CD8-positive, alpha-beta memory T cell (primary cell): ENCODE measurements at places on chromosomes 6 and 20.

GRCh38 chr6:41100871-41101287, 28.1 kb downstream of the NFYA start:
- H3K36me3 ChIP-seq: peaks cover 37% of the 10 kb centered on the region
- H3K4me3 ChIP-seq: no peak overlapping the region
- DNase-seq: no peak
- H3K27ac ChIP-seq: no peak overlapping the region

DNA sequence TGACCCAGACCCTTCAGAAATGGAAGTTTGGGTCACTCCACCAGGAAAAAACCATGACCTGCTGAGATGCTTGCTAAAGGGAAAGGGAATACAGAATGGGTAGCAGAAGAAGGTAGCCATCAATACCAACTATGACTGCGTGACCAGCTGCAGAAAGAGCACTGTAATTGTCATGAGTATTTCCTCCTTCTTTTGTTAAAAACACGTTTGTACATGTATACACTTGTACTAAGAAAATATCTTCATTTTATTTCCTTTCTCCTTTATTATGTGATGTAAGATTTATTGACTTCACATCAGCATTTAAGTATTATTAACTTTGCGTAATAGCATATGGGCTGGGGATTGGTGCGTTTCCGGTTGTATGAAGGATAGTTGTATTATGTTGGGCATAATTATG, 12.6 kb upstream of the MUC21 start:
- no peak for DNase-seq
- H3K36me3 ChIP-seq: no peaks in the 10 kb centered on the region
- H3K4me3 ChIP-seq: no peak overlapping the region
- no peaks in the 10 kb centered on the region for H3K27me3 ChIP-seq

DNA sequence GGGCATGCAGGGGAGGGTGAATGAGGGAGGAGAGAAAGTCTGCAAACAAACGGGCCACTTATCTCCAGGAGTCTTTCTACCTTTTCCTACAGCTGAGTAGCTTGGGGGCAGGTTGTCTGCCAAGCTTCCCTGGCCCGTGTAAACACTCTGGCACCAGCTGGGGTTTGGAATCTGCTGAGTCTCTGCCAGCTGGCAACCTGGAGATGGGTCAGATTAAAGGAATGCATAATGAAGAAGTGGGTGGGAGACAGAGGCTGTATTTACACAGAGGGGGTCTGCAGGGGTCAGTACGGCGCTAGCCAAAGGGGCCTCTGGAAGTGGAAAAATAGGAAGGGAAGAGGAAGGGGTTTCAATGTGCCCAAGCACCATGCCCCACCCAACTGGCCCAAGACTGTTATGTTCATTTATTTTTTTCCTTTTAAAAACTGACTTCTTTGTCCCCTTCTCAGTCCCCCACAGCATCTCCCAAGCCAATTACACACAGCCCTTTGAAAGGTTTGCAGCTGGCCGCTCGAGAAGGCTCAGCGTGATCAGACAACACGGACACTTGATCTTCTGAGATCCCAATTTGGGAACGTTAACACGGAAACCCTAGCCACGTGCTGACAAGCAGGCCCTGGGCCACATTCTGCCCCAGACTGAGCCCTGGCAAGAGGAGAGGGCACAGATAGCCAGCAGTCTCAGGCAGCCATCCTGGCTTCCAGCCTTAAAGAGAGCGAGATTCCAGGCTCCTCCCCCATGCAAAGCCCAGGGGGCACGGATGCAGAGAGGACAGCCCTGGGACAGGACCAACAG, 25.2 kb downstream of the TRAM2 start:
- H3K36me3 ChIP-seq: no peaks in the 10 kb centered on the region
- H3K4me1 ChIP-seq: peaks cover 6% of the 10 kb centered on the region
- no peak overlapping the region for H3K27ac ChIP-seq
- H3K4me3 ChIP-seq: no peak overlapping the region
- DNase-seq: no peak

- DNase-seq: no peak
- no peak overlapping the region for H3K27ac ChIP-seq
- H3K36me3 ChIP-seq: peaks cover 14% of the 10 kb centered on the region
These were observed 9.5 kb downstream of the FAM120B start for GRCh38 chr6:170316071-170316470.

- H3K27ac ChIP-seq: no peak overlapping the region
- no peaks in the 10 kb centered on the region for H3K27me3 ChIP-seq
- H3K4me3 ChIP-seq: no peak overlapping the region
- DNase-seq: no peak
These were observed 14.6 kb downstream of the MYH7B start for GRCh38 chr20:34970193-34970840.

- no peaks in the 10 kb centered on the region for H3K36me3 ChIP-seq
- H3K27ac ChIP-seq: no peak overlapping the region
- DNase-seq: no peak
- no peak overlapping the region for H3K4me3 ChIP-seq
These were observed 44.4 kb downstream of the BMP7 start for GRCh38 chr20:57221916-57222630.

GRCh38 chr20:36274181-36274841, 31.8 kb upstream of the DLGAP4 start:
- H3K36me3 ChIP-seq: no peaks in the 10 kb centered on the region
- H3K27ac ChIP-seq: no peak overlapping the region
- no peak for DNase-seq
- no peaks in the 10 kb centered on the region for H3K27me3 ChIP-seq

GRCh38 chr6:122408702-122409458, 9.4 kb downstream of the HSF2 start:
- peak overlapping the region; percentile 7 for H3K4me3 ChIP-seq
- H3K27ac ChIP-seq: no peak overlapping the region
- DNase-seq: peak; percentile 68
- H3K36me3 ChIP-seq: peaks cover 11% of the 10 kb centered on the region

- H3K27ac ChIP-seq: peak overlapping the region; percentile 98
- no peaks in the 10 kb centered on the region for H3K36me3 ChIP-seq
- H3K4me3 ChIP-seq: peak overlapping the region; percentile 79
- peak; percentile 16 for DNase-seq
- H3K4me1 ChIP-seq: peaks cover 58% of the 10 kb centered on the region
These were observed 1.3 kb downstream of the HIVEP2 start for GRCh38 chr6:142943711-142944123.

DNA sequence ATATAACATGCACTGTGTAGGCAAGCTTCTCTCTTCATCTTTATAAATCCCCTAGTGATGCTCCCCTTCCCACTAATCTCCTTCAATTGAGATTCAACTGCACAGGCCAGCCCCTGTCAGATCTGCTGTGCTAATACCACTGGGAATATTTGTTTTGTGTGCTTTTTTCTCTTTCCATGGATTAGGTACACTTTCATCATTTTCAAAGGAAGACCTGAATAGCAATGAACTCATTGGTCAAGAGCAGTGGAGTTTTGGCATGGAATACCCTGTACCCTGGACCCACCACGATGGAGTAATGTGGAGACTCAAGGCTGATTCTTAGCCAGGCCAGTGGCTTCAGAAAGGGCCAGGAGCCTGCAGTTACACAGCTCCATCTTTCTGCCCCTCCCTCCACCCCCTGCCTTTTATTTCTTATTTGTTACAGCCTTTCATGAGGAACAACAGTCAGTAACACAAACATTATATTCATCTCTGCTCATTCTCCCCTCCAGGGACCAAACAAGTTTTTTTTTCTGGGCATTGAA, 75.4 kb upstream of the KCNG1 start:
- H3K4me3 ChIP-seq: no peak overlapping the region
- H3K36me3 ChIP-seq: no peaks in the 10 kb centered on the region
- H3K27ac ChIP-seq: no peak overlapping the region
- DNase-seq: no peak
- H3K27me3 ChIP-seq: no peaks in the 10 kb centered on the region

DNA sequence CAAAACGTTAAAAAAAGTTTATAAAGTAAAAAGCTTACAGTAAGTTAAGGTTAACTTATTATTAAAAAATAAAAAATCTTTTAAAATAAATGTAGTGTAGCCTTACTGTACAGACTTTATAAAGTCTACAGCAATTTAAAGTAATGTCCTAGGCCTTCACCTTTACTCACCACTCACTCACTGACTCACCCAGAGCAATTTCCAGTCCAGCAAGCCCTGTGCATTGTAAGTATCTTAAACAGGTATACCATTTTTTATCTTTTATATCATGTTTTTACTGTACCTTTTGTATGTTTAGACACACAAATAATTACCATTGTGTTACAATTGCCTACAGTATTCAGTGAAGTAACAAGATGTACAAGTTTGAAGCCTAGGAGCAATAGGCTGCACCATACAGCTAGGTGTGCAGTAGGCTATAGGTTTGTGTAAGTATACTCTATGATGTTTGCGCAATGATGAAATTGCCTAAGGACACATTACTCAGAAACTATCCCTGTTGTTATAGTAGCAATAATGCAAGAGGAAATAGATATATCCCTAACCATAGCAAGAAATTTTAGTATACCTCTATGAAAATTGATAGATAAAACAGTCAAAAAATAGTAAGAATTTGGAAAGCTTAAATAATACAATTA, 39.5 kb downstream of the FBXO5 start:
- no peak for DNase-seq
- H3K27ac ChIP-seq: no peak overlapping the region
- H3K4me3 ChIP-seq: no peak overlapping the region
- peaks cover 5% of the 10 kb centered on the region for H3K4me1 ChIP-seq
- H3K36me3 ChIP-seq: no peaks in the 10 kb centered on the region

- no peaks in the 10 kb centered on the region for H3K27me3 ChIP-seq
These were observed 53.6 kb downstream of the CDH26 start for GRCh38 chr20:60011512-60012507.

GRCh38 chr6:166333172-166333995, 9.0 kb downstream of the SFT2D1 start:
- peaks cover 70% of the 10 kb centered on the region for H3K4me1 ChIP-seq
- no peaks in the 10 kb centered on the region for H3K27me3 ChIP-seq
- peak overlapping the region; percentile 27 for H3K4me3 ChIP-seq
- H3K27ac ChIP-seq: no peak overlapping the region
